ELF-1 (cell line): ENCODE measurements at places on chromosomes 7 and 10.

GRCh38 chr10:80104066-80104926 is 25.8 kb downstream of the TMEM254 start:
- DNase-seq, result no peak

DNA sequence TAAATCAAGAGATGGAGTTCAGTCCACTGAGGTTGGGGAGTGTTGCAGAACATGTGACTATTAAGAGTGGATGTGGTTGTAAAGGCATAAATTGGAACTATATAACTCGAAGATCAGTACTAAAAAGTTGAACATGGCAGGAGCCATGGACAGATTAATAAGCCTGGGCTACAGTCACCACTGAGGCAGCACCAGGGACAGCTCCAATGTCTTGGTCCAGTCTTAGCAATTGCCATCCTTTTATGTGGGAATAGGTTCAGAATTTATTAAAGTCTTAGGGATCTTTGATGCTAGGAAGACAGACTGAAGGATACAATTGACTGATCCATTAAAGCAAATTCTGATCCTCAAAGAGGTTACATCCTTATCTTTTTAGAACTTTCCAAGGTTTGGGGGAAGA is 156.6 kb downstream of the ADRA2A start:
- no peak for DNase-seq

- DNase-seq, result peak; percentile 88
Observed at GRCh38 chr10:29160150-29160617, 128.7 kb upstream of the LYZL1 start.

DNA sequence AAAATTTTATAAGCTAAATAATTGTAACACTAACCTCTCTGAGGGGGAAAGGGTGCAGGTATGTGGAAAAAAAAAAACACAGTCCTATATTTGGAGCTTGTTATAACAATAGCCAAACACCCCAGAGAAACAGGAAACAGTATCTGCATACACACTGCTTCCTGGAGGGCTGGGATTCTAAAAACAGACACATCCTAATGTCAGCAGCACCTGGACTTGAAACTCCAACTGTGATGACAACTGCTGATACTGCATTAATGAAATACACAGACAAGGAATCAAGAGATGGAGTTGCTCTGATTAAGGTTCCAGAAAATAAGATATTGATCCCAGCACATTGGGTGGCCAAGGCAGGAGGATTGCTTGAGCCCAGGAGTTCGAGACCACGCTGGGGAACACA is 9.3 kb downstream of the DAGLB start:
- no peak for DNase-seq

- no peak for DNase-seq
Observed at GRCh38 chr7:17205910-17206309, 92.5 kb upstream of the AHR start.

DNA sequence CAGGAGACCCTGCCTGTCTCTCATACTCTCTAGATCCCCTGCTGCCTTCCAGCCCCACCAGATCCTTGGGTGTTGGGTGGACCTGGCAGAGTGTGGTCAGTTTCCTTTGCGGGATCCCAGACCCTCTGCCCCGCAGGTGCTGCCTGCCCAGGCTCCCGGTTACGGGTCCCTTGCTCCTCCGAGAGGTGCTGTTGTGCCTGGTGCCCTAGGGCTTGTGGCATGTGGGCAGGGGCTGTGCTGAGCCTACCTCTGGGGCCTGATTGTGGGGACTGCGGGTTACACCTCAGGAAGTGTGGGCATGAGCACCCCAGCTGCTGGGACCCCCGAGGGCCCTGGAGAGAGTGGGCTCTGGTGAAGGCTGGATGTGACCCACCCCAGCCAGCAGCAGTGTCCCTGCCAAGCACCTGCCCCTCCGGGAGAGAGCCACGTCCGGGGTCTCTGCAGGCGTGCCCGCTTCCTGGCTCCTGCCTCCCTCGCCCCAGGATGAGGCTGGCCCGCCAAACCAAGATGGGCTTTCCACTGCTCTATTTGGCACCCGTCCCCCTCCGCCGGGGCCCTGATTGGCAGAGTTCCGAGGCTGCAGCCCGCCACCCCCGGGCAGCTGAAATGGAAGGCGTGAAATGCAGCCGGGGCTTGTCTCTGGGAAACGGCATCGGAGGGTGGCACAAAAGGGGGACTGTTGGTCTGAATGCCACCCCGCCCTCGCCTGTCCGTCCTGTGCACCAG is 17.0 kb downstream of the CLIP2 start:
- DNase-seq, result no peak

DNA sequence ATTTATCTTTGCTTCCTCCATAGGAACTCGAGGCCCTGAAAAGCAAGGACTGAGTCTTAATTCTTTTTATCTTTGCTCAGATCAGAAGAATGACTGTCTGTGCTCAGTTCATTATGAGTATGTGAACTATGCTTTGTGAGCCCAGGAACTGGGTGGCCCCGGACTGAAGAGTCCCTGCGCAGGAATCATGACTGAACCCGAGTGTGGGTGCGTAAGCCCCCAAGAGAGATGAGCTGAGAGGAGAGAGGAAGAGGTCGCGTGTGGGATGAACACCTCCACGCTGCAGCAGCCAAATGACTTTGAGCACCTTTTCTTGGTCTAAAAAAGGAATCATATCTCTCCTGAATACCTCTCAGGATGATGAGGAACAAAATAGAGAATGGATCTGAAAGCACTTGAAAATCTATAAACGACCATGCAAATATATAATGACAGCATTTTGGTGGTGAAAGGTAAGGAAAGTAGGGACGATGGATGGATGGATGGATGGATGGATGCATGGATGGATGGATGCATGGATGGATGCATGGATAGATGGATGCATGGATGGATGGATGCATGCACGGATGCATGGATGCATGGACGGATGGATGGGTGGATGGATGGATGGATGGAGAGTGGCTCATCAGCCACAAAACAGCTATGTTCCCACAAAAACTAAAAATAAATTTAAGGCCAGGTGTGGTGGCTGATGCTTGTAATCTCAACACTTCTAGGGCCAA is 19.8 kb downstream of the FAM171A1 start:
- no peak for DNase-seq

- DNase-seq, result no peak
Observed at GRCh38 chr10:91564026-91564425, 68.8 kb downstream of the PPP1R3C start.

- no peak for DNase-seq
Observed at GRCh38 chr7:2926896-2927405, 82.8 kb upstream of the GNA12 start.

- DNase-seq, result no peak
Observed at GRCh38 chr7:3991731-3992231, 690.3 kb upstream of the FOXK1 start.

DNA sequence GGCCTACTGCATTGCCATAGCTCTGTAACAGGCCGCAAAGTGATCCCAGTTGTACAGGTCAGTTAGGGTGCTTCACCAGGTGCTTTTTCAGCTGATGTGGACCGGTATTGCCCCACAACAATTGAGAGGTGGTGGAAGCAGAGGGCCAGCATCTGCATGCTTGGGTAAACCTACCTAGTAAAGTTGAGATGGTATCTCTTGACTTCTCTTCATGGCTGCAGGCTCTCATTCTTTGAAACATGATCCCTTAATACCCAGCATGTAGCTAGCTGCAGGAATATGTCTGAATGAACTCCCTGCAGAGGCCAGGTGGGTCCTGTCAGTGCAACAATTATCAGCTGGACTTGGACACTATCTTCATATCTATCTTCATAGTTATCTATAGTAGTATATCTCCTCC is 60.7 kb upstream of the CCDC6 start:
- peak; percentile 46 for DNase-seq

- peak; percentile 68 for DNase-seq
Observed at GRCh38 chr7:149787428-149788299, 14.3 kb upstream of the ZNF467 start.

GRCh38 chr10:72695496-72695895 is 3.6 kb downstream of the MCU start:
- DNase-seq, result no peak

DNA sequence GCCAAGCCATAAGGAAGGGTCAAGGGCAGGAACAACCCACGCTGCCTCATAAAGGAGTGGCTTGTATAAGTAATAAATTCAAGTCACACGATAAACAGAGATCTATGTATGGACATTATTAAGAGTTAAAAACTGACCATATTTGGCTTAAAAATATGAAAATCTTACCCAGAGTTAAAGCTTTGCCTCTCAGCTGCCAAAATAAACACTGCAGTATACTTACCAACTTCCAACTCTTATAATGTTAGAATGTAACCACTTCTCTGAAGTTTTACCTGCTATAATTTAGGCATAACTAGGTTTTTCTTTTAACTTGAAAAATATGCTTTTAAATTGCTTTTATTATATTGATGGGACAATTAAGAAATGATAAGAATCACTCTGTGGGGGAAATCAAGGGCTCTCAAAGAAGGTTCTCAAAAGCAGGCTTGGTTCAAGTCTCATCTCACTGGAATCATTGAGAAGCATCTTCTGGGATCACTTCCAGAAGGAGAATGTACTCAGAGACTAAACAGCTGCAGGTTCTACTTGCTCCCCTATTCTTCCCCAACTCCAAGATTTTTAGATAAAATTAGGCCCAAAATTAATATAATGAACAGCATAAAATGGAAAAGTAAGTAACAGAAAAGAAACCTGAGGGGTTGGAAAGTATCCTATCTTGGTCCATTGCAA is 16.1 kb upstream of the CAV2 start:
- DNase-seq, result no peak

- peak; percentile 50 for DNase-seq
Observed at GRCh38 chr10:110395350-110396283, 90.9 kb upstream of the SMNDC1 start.

GRCh38 chr10:102605712-102606111 is 38.6 kb upstream of the TRIM8 start:
- no peak for DNase-seq

DNA sequence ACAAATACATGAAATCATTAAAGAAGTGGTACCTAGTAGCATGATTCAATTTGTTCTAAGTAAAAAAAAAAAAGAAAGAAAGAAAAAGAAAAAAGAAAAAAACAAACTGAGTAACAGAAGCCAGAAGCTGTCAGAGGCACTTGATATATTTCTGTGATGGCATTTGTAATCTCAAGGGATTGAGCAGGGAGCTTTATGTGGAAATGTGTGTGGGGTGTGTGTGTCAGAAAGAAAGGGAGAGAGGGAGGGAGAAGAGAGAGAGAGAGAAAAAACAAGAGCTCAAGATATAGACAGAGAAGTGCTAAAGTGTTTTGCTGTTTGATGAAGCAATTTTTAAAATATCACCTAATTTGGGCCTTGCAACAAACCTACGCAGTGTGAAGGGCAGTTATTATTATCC is 357.6 kb upstream of the PCDH15 start:
- DNase-seq, result no peak

- DNase-seq, result no peak
Observed at GRCh38 chr7:155998328-155998691, 186.0 kb upstream of the SHH start.

DNA sequence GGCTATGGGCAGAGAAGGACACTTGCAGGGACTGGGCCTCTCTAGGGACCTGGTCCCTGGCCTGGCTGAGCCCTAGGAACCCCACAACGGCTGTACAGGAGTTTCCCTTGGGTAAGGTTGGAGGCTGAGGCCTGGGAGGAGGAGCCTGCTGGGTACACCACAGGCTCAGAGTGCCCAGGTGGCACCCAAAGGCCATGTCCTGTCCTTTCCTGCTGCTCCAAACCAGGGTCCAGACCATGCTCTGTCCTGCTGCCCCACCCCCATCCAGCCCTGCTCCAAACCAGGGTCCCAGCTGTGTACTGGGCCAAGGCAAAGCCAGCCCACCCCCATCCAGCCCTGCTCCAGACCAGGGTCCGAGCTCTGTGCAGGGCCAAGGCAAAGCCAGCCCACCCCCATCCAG is 35.3 kb upstream of the ZNF488 start:
- DNase-seq, result no peak

DNA sequence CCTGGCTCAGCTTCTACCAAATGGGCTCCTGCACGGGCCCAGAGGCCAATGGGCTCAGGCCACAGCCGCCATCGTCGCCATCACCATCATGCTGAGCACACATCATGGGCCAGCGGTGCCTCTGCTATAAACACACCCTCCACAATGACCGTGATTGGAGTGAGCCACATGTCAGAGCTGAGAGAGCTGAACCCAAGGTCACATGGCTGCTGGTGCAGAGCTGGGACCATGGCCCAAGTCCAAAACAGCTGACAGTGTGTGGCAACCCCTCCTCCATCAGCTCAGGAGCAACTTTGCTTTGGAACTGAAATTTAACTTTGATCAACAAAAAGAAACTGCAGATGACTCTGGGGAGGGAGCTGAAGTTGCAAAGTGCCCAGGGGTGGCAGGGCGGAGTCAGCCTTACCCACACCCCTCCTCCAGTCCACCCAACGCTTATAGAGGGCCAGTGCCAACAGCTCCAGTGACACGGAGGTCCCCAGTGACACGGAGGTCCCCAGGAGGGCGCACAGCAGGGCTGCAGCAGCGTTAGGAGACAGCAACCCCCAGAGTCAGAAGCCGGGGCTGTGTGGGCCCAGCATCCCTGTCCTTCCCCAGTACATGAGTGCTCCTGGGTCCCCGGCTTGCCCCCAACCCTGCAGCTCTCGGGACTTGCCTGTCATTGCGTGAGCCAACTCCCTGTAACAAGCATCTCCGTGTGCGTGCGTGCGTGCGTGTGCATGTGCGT is 249.6 kb downstream of the ELFN1 start:
- no peak for DNase-seq

GRCh38 chr7:151122276-151122675 is 36.0 kb downstream of the AGAP3 start:
- DNase-seq, result peak; percentile 80
